Kidney (tissue), 22 donors: ENCODE measurements at places on chromosomes 5 and 9. TPM values are rescaled to one million over a fixed set of nuclear protein-coding genes. Genes with fewer than 3 reads are reported as not detected.

GRCh38 chr5:139745800-139746690 lies 49.6 kb upstream of the PSD2 start:
- peaks cover 3% of the 10 kb centered on the region for H3K27me3 ChIP-seq
- no peak overlapping the region for H3K27ac ChIP-seq
- H3K4me3 ChIP-seq, result peak overlapping the region; percentile 14
- H3K36me3 ChIP-seq, result no peaks in the 10 kb centered on the region
- peak; percentile 87 for DNase-seq

- no peak overlapping the region for H3K27ac ChIP-seq
- H3K27me3 ChIP-seq, result no peaks in the 10 kb centered on the region
- H3K36me3 ChIP-seq, result no peaks in the 10 kb centered on the region
- no peak for DNase-seq
- H3K4me3 ChIP-seq, result no peak overlapping the region
These were observed 75.0 kb downstream of the TTC39B start for GRCh38 chr9:15231788-15232635.

The SLC22A5 gene
- 28.3 TPM for total RNA-seq

DNA sequence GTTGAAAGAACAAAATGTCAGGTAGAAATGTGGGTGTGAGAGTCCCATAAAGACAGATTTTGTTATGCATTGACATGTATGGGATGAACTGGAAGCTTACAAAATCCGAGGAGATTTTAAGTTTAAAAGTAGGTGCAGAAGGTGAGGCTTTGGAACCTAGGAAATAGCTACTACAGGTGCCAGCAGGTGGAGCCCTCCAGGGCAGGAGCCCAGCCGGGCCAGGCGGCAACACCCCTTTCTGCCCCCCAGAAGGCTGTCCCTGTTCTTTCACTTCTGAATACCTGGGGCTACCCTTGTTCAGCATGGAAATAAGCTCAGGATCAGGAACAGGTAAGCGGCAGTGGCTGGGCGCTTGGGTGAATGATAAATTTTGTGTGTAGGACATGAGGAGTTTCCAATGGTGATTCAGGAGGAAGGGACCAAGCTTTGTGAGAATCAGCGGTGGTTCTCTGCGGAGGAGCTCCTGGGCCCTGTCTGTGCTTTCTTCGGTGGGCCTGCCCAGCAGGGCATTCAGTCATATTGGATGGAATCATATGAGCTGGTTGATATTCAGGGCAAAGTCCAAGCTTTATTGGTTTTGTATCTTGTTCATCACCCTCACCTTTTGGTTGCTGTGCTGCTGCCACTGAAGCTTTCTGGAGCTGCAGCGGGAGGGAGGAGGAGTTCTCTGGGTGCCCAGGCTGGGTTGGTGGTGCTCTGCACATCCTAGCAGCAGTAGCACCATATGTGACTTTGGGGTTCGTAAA lies 12.3 kb downstream of the PCBD2 start:
- H3K27me3 ChIP-seq, result no peaks in the 10 kb centered on the region
- H3K4me3 ChIP-seq, result no peak overlapping the region
- no peak for DNase-seq
- H3K36me3 ChIP-seq, result peaks cover 18% of the 10 kb centered on the region
- H3K27ac ChIP-seq, result no peak overlapping the region
- H3K4me1 ChIP-seq, result no peaks in the 10 kb centered on the region

- no peaks in the 10 kb centered on the region for H3K27me3 ChIP-seq
- no peak for DNase-seq
- no peaks in the 10 kb centered on the region for H3K4me1 ChIP-seq
- H3K4me3 ChIP-seq, result no peak overlapping the region
- H3K36me3 ChIP-seq, result no peaks in the 10 kb centered on the region
These were observed 19.8 kb downstream of the CD274 start for GRCh38 chr9:5470122-5470521.

DNA sequence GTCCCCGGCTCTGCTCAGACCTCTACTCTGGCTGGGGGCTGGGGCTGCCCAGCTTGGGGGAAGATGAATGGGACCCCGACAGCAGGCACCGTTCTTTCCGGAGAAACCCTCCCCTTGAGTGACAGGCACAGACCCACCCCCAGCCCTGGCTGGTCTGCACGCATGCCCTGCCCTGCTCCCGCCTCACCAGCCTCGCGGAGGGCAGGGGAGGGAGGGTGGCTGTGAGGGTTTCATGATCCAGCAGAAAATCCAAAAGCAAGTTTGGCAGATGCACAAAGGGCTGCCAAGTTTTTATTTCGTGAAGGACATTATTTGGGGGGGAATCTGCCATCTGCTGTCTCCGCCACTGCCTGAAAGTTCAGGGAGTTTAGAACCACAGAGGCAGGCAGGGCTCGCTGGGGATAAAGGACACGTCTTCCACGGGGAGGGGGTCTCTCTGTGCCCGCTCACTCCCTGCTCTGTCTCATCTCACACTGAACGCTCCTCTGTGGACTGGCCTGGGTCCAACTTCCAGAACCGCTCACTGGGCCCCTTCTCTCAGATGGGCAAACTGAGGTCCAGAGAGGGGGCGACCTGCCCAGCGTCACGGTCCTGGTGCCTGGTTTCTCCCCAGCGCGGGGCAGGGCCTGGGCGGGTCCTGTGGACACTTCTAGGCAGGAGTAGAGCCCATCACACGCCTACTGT lies 92.9 kb downstream of the RXRA start:
- no peak overlapping the region for H3K27ac ChIP-seq
- H3K4me3 ChIP-seq, result no peak overlapping the region
- H3K27me3 ChIP-seq, result no peaks in the 10 kb centered on the region
- no peak for DNase-seq

The CCDC127 gene
- total RNA-seq, result 5.9 TPM

The ANKH gene
- 44.6 TPM for total RNA-seq

The PIP5KL1 gene
- total RNA-seq, result 3.0 TPM

The GARIN3 gene
- not detected for total RNA-seq

- DNase-seq, result no peak
- H3K4me3 ChIP-seq, result no peak overlapping the region
- no peaks in the 10 kb centered on the region for H3K4me1 ChIP-seq
- H3K27me3 ChIP-seq, result no peaks in the 10 kb centered on the region
- no peaks in the 10 kb centered on the region for H3K36me3 ChIP-seq
These were observed 9.1 kb downstream of the ZDHHC12 start for GRCh38 chr9:128714586-128715435.
